Bronchial smooth muscle cell (primary cell): ENCODE measurements at places on chromosomes 7 and 10. TPM values are rescaled to one million over a fixed set of nuclear protein-coding genes. Genes with fewer than 3 reads are reported as not detected.

PLXNA4 gene
- total RNA-seq, result 0.47 and 2.5 TPM in 2 replicates

CH25H gene
- total RNA-seq, result 0.26 and 0.47 TPM in 2 replicates

FOXK1 gene
- total RNA-seq, result 13.7 and 18.4 TPM in 2 replicates

AKR1C8 gene
- total RNA-seq, result not detected in 2 replicates

MEOX2 gene
- total RNA-seq, result 0.16 and 0.17 TPM in 2 replicates

TLX1 gene
- total RNA-seq, result not detected in 2 replicates

CAMK2B gene
- total RNA-seq, result 0.17 TPM in 1 of 2 replicates, not detected in the other
